ENCODE measurements at places on chromosomes 7 and 10.
A peak's percentile ranks its signal among the peaks of the same experiment; 100 is the strongest.

- no peak for DNase-seq
These were observed 121.6 kb upstream of the SEMA3C start for GRCh38 chr7:81040496-81040895.

DNA sequence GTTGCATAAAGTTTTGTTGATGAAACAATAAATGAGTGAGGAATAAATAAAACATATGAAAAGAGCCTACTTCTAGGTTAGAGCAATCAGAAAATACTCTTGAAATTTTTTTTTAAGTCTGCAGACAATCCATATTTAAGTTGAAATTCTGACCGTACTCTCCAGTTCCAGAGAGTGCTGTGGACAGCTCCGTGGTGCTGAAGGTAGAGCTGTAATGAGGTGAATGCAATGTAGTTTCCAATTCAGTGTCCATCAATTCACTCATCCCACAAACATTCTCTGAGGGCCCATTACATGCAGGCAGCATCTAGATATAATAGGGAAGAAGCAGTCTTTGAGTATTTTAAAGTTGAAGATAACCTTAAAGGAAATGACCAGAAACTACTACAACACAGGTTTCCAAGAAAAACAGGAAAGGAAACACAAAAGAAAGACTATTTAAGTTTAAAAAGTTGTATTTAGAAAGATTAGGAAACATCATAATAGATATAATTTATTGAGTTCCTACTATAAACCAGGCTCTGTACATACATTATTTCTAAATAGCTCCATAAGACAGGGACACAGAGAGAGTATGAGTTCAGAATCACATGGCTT lies 44.0 kb upstream of the CRTAC1 start:
- no peak for DNase-seq

DNA sequence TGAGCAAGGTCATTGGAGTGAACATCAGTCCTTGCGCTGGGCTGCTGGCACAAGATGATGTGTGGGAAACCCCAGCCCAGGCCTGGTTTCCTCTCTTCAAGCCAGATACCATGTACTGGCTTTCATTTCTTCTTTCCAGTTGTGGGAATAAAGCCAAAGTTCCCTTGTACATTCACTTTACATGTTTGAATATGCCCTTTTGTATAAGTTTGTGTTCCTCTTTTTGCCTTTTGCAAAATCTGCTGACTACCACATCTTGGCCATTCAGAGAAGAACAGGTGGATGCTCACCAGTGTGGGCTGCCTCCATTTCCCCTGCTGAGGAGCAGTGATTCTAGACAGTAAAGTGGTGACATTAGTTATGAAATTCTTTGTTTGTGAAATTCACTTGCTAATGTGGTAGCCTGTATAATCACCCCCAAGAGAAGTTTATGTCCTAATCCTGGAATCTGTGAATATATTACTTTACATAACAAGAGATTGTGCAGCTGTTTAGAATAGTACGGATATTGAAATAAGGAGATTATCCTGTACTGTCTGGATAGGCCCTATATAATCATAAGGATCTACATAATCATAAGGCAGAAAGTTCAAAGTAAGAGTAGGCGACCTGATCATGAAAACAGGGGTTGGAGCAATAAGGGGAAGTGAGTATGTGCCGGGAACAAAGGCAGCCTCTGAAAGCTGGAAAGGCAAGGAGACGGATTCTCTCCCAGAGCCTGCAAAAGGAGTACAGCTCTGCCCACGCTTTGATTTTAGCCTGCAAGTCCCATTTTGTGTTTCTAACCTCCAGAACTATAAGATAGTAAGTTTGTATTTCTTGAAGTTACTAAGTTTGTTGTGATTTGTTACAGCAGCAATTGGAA lies 18.8 kb upstream of the AOAH start:
- DNase-seq: peak; percentile 51

- no peak for DNase-seq
These were observed 81.7 kb downstream of the NKX6-2 start for GRCh38 chr10:132704008-132704814.

- no peak for DNase-seq
These were observed 66.5 kb downstream of the RBM20 start for GRCh38 chr10:110710621-110711020.

GRCh38 chr10:102152545-102152890 lies 329 bp downstream of the NOLC1 start:
- DNase-seq: no peak

DNA sequence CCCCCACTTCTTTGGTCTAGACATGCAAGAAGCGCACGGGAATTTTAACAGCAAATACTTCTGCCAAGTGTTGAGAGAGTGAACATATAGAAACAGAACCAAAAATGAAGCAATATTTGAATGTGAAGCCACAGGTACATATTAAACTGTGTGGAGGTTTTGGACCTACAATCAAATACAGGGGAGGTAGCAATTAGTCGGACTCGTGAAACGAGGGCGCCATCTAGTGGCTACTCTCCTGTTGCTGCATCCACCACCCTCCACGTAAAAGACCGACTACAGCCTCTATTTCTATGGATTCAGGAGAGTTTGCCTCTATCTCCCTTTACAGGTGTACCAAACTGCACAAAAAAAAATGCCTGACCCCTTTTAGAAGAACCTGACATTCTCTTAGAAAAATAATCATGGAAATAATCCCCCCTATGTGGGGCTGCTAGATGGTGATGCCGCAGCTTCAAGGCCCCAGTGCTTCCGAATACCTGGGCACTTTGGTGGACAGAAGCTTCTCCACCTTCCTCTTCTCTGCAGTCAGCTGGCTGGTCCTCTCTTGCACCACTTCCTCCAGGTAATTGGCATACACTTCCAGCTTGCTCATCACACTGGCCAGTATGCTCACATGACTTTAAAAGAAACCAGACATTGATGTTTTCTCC lies 31.7 kb downstream of the TECTB start:
- DNase-seq: peak; percentile 94

GRCh38 chr7:66356277-66356721 lies 151.2 kb downstream of the TPST1 start:
- DNase-seq: no peak

GRCh38 chr10:44769450-44769849 lies 141.7 kb upstream of the TMEM72 start:
- DNase-seq: no peak

DNA sequence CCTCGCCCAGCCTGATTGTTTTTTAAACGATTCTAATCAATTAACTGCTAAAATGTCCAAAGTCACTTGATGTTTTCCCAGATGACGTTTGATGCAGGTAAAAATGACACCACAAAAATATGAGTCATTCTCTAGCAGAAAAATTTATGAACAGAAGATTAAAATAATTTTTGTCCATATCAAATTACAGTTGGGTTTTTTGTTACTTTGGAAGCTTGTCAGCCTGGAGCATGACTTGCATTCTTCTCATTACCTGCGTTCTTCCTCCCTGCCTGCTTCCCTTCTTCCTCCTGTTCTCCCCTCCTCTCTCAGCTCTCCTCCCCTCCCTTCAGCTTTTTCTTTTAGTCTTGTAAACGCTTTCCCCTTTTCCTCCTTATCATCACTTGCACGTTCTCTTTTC lies 18.7 kb downstream of the IL15RA start:
- DNase-seq: no peak

DNA sequence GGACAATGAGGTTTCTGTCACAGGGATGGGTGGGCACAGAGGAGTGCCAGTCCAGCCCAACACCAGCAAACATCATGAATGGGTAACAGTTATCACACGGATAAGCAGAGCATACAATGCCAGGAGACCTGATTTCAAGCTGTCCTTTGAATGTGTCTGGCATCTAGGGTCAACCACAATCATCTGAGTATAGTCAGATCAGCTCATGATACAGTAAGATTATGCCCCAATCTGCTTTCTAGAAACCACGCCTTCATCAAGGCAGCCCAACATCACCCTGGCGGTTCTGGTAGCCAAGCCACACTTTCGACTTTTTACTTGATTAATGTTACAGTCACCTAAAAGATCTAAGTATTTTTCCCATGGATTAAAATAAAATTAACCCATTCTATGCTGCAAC lies 10.5 kb downstream of the FAM171A1 start:
- DNase-seq: no peak

DNA sequence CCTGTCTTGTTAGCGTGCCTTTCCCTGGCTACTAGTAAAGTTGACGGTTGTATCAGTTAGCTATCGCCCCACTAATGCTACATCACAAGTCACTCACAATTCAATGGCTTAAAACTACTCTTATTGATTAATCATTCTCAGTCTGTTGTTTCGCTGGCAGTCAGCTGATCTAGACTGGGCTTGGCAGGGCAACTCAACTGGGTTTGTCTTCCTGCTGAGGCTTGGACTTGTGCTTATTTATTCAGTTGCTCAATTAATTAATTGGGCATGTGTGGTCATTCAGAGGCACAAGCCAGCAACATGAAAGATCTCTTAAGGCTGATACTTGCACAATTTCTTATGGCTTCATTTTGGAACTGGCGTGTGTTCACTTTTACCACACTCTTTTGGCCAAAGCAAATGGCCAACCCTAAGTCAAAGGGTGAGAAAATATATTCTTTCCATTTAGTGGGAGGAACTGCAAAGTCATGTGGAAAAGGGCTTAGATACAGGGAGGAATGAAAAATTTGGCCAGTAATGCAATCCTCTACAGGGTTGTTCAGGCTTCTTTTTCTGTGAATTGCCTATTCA lies 333.5 kb downstream of the GPR37 start:
- DNase-seq: no peak

GRCh38 chr10:1852841-1853240 lies 115.5 kb upstream of the ADARB2 start:
- DNase-seq: peak; percentile 79

DNA sequence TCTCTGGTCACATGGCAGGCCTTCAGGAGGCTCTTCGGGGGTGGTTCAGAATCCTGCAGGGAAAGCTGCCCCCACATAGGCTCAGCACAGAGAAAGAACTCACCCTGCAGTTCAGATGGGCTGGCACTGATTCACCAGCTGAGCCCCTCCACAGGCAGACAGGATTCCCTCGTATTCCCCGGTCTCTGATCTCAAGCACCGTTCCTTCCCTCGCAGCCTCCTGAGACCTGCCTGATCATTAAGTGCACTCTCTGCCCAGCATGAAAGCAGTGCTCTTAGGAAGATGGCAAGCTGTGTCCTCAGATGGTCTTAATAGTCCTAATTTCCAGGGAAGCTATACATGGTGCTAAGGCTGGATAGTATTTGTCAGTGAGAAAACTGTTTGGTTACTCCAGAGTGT lies 78.2 kb upstream of the NPS start:
- no peak for DNase-seq

DNA sequence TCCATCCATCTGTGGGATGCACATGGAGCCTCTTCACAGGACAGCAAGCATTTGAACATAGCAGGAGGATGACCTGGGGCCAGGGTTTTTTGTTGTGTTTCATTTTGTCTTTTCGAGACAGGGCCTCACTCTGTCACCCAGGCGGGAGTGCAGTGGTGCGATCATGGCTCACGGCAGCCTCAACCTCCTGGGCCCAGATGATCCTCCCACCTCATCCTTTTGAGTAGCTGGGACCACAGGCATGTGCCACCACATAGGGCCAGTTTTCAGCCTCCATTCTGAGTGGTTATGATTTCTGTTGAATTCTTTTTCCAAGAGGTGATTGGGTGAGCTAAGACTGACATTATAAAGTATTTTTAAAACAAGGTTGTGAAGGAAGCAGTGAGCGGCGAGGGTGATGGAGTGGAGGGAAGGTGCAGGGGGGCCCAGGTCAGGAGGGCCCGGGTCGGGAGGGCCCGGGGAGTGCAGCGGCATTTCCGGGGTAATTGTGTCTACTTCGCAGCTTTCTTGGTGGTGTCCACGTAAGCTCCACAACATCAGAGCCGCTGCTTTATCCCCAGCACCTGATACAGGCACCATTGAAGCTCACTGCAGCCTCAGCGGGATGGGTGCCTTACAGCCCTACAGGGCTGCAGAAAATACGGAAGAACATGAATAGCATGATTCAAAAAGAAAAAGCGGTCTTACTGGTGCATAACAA lies 12.0 kb upstream of the LARP4B start:
- no peak for DNase-seq

- DNase-seq: no peak
These were observed 28.9 kb downstream of the CCM2 start for GRCh38 chr7:45028920-45029344.

- DNase-seq: no peak
These were observed 236.4 kb upstream of the TMEM72 start for GRCh38 chr10:44674536-44675386.

DNA sequence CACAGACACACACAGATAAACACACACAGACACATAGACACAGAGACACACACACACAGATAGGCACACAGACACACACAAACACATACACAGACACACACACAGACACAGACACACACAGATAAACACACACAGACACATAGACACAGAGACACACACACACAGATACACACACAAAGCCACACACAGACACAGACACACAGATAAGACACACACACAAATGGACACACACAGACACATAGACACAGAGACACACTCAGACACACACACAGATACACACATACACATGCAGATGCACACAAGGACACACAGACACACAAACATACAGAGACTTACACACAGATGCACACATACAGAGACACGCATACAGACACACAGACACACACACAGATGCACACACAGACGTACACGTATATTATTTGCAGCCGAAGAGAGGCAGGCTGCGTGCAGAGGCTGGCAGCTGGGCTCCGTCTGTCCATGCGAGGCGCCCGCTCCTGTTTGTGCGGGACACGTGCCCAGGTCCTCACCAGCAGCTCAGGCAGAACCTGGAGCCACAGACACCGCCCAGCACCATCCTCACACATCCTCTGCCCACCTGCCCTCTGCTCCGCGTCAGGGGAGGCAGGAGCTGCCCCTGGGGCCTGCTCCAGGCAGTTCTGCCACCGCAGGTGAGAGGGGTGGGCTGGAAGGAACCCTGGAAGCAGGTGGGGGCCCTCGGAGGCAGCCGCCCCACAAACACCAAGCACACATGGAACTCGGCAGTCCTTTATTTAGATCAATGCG lies 1.2 kb downstream of the CALML5 start:
- DNase-seq: no peak

DNA sequence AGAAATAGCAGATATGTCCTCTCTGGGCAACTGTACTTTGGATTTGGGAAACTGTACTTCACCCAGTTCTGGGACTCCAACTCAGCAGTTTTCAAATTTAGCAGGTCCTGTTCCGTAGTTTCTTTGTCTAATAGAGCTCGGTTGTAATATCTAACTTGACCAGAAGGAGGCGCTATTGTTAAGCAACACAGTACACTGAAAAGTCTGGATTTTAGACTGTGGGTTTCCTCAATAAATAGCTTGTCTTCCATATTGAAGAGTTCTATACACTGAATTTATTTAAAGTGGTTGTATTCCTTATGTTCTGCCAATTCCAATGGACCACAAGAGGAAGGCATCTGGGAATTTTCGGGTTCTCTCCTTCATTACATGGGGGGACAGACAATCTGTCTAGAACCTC lies 39.8 kb downstream of the ELFN1 start:
- DNase-seq: no peak
